Activated T-helper 1 cell treated with anti-CD3 and anti-CD28 coated beads, Interleukin-12 subunit alpha, Interleukin-12 subunit beta, Interleukin-2, Interleukin-4 antibody, amounts not matched to agents 30 ng/mL and 10 ng/mL and 1 ng/mL, durations not matched to agents 14 hours and 24 hours and 36 hours (primary cell): ENCODE measurements at places on chromosomes 4 and X. TPM values are rescaled to one million over a fixed set of nuclear protein-coding genes. Genes with fewer than 3 reads are reported as not detected.
A peak's percentile ranks its signal among the peaks of the same experiment; 100 is the strongest.

The AADAT gene
- not detected in 2 replicates for total RNA-seq

GRCh38 chr4:77992581-77992980 lies 64.5 kb upstream of the FRAS1 start:
- H3K4me1 ChIP-seq = no peaks in the 10 kb centered on the region
- no peak overlapping the region for H3K27ac ChIP-seq

- no peaks in the 10 kb centered on the region for H3K4me1 ChIP-seq
- H3K27me3 ChIP-seq = peaks cover 2% of the 10 kb centered on the region
- DNase-seq = peak; percentile 1
Observed at GRCh38 chrX:23317799-23318724, 16.6 kb upstream of the PTCHD1 start.

The FGG gene
- total RNA-seq = not detected in 2 replicates

- H3K27me3 ChIP-seq = peaks cover 18% of the 10 kb centered on the region
- no peak for DNase-seq
- no peaks in the 10 kb centered on the region for H3K4me1 ChIP-seq
- no peak overlapping the region for H3K27ac ChIP-seq
Observed at GRCh38 chrX:617401-617800, 13.2 kb upstream of the SHOX start.

DNA sequence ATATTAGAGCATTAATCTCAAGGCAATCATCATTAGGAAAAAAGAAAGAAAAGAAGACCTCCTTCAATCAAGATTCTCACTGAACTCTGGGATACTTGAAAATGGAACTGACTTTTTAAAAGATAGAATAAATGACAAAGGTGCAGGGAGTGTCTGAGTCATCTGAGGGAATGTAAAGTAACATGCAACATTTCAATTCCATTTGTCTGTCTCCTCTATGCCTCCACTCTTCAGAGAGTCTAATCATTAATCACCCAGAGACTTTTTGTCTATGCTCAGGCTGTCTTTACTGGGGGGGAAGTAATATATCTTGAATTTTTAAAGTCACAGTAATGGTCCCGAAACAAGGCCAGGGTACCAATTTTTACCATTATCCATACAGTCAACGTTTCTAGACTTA lies 55.0 kb upstream of the PACRGL start:
- no peak for DNase-seq
- H3K27ac ChIP-seq = no peak overlapping the region
- H3K4me3 ChIP-seq = no peak overlapping the region
- no peaks in the 10 kb centered on the region for H3K36me3 ChIP-seq
- no peaks in the 10 kb centered on the region for H3K27me3 ChIP-seq

DNA sequence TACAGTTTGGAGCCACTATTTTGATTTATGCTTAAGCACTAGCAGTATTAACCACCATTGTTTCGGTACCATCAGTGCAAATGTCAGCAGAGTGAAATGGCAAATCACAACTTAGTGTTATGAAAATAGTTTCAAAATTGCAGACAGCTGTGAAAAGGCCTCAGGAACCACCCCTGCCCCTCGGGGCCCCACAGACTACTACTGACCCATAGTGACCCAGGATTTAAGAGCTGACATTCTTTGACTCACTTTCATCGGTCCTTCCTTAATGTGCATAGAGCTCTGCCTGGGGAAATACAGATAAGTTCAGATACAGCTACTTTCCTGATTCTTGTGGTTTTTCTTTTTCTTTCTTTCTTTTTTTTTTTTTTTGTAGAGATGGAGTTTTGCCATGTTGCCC lies 3.3 kb upstream of the BBS7 start:
- H3K4me1 ChIP-seq = peaks cover 19% of the 10 kb centered on the region
- H3K27ac ChIP-seq = no peak overlapping the region
- DNase-seq = no peak

The F9 gene
- not detected in 2 replicates for total RNA-seq

DNA sequence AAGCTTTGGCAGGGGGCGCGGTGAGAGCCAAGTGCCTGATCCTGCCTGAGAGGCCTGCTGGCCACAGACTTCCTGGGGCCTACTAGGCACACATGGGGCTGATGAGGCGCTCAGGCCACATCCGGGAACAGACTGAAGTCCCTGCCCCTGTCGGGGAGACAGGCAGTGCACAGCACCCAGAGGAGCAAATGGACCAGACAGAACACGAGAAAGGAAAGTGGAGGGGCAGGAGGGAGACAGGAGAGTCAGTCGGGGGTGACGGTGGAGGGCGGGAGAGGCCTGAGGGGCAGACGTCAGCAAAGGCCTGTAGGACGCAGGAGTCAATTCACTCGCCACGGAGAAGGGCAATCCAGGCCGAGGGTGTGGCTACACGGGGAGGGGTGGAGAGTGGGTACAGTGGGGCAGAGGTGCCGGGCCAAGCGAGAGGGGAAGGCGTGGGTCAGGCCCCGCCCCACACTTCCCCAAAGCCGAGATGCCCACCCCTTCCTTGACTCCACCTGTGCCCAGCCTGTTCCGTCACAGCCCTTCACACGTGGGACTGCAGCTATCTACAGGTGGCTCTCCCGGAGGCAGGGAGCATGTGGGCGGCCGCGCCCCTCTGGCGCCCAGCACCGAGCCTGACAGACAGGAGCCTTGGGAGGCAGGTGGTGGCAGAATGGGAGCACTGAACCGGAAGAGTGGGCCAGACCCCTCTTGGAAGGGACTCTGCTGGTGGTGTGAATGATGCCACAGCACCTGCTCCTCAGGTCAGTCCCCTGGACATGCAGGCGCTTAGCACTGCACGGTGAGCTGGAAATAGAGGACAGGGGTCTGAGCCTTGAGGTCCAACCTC lies 20.5 kb downstream of the NOP14 start:
- H3K36me3 ChIP-seq = peaks cover 68% of the 10 kb centered on the region
- peaks cover 23% of the 10 kb centered on the region for H3K4me1 ChIP-seq
- H3K27ac ChIP-seq = peak overlapping the region; percentile 55
- no peaks in the 10 kb centered on the region for H3K27me3 ChIP-seq
- no peak for DNase-seq

The FGFBP1 gene
- total RNA-seq = not detected in 2 replicates

DNA sequence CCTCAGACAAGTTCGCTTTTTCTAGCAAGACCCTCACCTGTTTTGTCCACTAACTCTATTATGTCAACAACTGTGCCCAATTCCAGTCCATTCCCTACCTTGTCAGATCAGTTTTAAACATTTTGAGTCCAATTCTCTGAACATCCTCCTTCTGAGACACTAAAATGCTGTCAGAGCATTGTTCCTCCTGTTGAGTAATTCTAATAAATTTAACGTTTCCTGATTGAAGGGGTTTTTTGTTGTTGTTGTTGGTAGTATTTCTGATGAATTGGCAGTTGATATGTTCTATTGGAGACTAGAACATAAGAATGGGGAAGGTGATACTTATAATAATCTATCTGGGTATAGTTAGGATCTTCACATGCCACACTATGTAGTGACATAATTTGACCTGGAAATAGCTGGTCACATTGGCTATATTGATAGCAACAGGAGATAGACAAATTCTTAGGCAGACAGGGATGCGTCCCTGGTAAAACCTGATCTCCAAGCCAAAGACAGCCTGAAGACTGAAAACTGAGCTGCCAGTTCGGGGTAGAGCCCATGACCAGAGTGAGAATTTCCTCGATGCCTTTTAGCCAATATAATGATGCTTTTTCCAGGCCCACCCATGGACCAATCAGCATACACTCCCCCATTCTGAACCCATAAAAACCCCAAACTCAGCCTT lies 12.4 kb upstream of the CXCL2 start:
- no peak overlapping the region for H3K4me3 ChIP-seq
- H3K27ac ChIP-seq = no peak overlapping the region
- peaks cover 2% of the 10 kb centered on the region for H3K27me3 ChIP-seq
- H3K36me3 ChIP-seq = no peaks in the 10 kb centered on the region

- DNase-seq = no peak
- H3K36me3 ChIP-seq = no peaks in the 10 kb centered on the region
- peak overlapping the region; percentile 63 for H3K27ac ChIP-seq
- peaks cover 40% of the 10 kb centered on the region for H3K4me1 ChIP-seq
- H3K4me3 ChIP-seq = peak overlapping the region; percentile 82
- no peaks in the 10 kb centered on the region for H3K27me3 ChIP-seq
Observed at GRCh38 chrX:154805696-154806091, 409 bp upstream of the MPP1 start.

The TBC1D8B gene
- 0.26 and 0.32 TPM in 2 replicates for total RNA-seq

- no peak overlapping the region for H3K4me3 ChIP-seq
- H3K36me3 ChIP-seq = no peaks in the 10 kb centered on the region
- H3K27ac ChIP-seq = no peak overlapping the region
- no peaks in the 10 kb centered on the region for H3K4me1 ChIP-seq
Observed at GRCh38 chr4:22730021-22730420, 37.3 kb downstream of the GBA3 start.

The ARHGAP6 gene
- total RNA-seq = not detected in 2 replicates

The RNF212 gene
- total RNA-seq = 0.93 and 1.5 TPM in 2 replicates

DNA sequence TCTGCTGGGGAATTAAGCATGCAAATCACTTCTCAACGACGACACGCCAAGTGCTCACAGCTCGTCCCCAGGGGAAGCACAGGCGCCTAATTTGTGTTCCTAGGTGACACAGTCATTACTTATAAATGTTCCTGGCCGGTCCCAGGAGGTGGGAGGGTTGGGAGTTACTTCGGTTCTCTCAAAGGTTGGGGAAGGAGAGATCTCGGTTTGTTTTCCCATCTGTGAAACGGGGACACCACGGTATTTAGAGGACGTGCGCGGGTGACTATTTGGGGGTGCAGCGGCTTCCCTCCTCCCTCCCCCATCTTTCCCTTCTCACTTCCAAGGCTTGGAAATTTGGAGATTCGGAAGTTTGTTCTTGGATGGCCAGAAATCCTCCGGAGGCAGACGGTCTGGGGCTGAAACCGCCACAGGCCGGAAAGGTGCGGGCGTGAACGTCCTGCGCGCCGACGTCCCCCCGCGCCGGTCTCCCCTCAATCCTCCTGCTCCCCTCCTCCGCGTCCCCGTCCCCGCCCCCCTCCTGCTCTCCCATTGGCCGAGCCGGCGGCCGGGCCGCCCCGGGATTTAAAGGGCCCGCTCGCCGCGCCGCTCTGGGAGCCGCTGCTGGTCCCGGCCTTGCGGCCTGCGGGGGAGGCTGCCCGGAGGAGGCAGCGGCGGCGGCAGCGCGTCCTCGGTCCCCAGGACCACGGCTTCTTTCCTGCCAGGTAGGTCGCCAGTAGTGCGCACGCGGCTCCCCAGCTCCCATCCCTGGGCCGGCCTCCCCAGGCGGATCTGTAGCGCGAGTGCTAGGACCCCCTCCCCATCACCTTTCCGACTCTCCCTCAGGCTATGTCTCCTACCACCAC lies at the start of gene PORCN:
TSS of gene PORCN (plus strand) at position 593 of the 845 bp plus-strand sequence. CDS start 829 bp downstream, outside the sequence.
- peak within 1 kb of the TSS; percentile 93 for H3K4me3 ChIP-seq
- H3K4me1 ChIP-seq = peaks cover 21% of the 10 kb centered on the region
- peaks cover 2% of the 10 kb centered on the region for H3K36me3 ChIP-seq
- DNase-seq = peak; percentile 73
- no peaks in the 10 kb centered on the region for H3K27me3 ChIP-seq

The PRR32 gene
- not detected in 2 replicates for total RNA-seq

DNA sequence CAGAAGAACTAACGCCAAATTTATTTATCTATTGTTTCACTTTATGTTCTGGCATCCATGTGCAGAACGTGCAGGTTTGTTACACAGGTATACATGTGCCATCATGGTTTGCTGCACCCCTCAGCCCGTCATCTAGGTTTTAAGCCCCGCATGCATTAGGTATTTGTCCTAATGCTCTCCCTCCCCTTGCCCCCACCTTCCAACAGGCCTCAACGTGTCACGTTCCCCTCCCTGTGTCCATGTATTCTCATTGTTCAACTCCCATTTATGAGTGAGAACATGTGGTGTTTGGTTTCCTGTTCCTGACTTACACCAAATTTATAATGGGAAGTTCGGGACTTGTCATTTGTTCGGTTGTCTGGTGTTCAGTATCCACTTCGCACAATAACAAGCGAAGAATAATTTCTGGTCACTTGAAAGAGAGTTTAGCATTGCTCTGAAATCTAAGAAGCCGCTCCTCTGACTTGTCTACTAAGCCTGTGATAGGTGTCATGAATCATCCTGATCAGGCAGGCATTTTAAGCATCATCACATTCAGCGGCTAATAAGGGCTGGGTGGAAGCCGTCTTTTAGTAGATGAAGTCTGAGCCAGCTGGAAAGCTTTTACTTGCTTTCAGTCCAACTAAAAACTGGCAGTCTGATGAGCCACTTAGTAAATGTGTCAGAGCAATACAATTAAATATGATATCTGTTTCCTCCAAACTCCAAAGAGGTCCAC lies 1065.7 kb upstream of the PABPC4L start:
- no peak overlapping the region for H3K27ac ChIP-seq
- no peaks in the 10 kb centered on the region for H3K4me1 ChIP-seq
- DNase-seq = no peak
- H3K4me3 ChIP-seq = no peak overlapping the region

- H3K27ac ChIP-seq = no peak overlapping the region
- H3K4me3 ChIP-seq = no peak overlapping the region
- H3K27me3 ChIP-seq = peaks cover 2% of the 10 kb centered on the region
Observed at GRCh38 chr4:149999485-150000074, 78.7 kb upstream of the DCLK2 start.

GRCh38 chr4:132860976-132861375 lies 288.1 kb upstream of the PCDH10 start:
- no peaks in the 10 kb centered on the region for H3K36me3 ChIP-seq
- H3K27me3 ChIP-seq = no peaks in the 10 kb centered on the region
- no peak overlapping the region for H3K4me3 ChIP-seq
- no peak for DNase-seq

DNA sequence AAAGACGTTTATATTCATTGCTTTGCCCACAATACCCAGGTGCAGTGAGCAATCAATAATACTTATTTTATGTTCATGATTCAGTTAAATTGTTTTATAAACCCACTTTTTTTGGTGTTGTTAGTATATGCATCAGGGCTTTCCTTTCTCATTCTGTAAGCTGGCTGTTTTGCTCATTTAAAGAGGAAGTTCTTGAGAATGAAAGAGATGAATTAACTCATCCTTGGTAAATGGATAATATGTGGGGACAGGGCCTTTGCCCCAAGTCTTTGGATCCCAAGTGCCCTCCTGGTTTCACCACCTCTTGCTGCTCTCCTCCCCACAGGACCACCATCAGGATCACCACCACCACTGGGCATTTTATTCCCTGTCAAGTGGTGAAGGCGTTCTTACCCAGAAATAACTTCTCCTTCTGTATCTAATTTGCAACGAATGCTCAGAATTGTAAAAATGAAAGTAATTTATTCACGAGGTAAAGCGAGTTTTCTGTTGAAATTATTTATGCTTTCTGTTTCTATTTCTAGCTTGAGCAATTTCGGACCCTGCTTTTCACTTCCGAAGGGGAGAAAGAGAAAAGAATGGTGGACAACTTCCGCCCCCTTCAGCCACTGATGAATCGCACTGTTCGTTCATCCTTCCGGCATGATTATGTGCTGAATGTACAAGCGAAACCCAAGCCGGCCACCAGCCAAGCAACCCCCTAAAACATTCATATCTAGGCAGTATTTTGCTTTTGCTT lies 8.2 kb upstream of the ZRSR2 start:
- no peak for DNase-seq
- H3K27me3 ChIP-seq = no peaks in the 10 kb centered on the region
- peaks cover 7% of the 10 kb centered on the region for H3K36me3 ChIP-seq
- peaks cover 10% of the 10 kb centered on the region for H3K4me1 ChIP-seq

- H3K4me3 ChIP-seq = no peak overlapping the region
- no peak for DNase-seq
- H3K36me3 ChIP-seq = peaks cover 6% of the 10 kb centered on the region
- H3K4me1 ChIP-seq = no peaks in the 10 kb centered on the region
- H3K27ac ChIP-seq = no peak overlapping the region
Observed at GRCh38 chr4:108247387-108248049, 78.8 kb upstream of the LEF1 start.

The HOPX gene
- total RNA-seq = 121 and 128 TPM in 2 replicates

The TCP11X2 gene
- not detected in 2 replicates for total RNA-seq

GRCh38 chr4:8906668-8906970 lies 35.0 kb upstream of the HMX1 start:
- no peak overlapping the region for H3K27ac ChIP-seq
- no peaks in the 10 kb centered on the region for H3K27me3 ChIP-seq
- no peaks in the 10 kb centered on the region for H3K4me1 ChIP-seq
- H3K36me3 ChIP-seq = no peaks in the 10 kb centered on the region

The CYSLTR1 gene
- 13.9 and 14.2 TPM in 2 replicates for total RNA-seq

- H3K27me3 ChIP-seq = no peaks in the 10 kb centered on the region
- peak overlapping the region; percentile 63 for H3K4me3 ChIP-seq
Observed at GRCh38 chr4:108035691-108036090, 46.0 kb downstream of the HADH start.
